ENCODE measurements at places on chromosomes 4 and X.

GRCh38 chr4:100168521-100168920, 21.7 kb downstream of the DDIT4L start:
- DNase-seq: no peak

- no peak for DNase-seq
These were observed 73.8 kb downstream of the SEC24D start for GRCh38 chr4:118762155-118762554.

- DNase-seq: no peak
These were observed 113.4 kb downstream of the ZNF827 start for GRCh38 chr4:145825255-145825654.

- peak; percentile 46 for DNase-seq
These were observed at the start of gene NUDT11 for GRCh38 chrX:51496501-51497291. Gene NUDT11, minus strand, starts transcription at chrX:51496592. Its CDS starts 148 bp downstream, at chrX:51496444.

GRCh38 chr4:180966312-180966711, 1276.9 kb upstream of the TENM3 start:
- DNase-seq: no peak

- no peak for DNase-seq
These were observed 59.0 kb upstream of the C1QTNF7 start for GRCh38 chr4:15368856-15369255.

DNA sequence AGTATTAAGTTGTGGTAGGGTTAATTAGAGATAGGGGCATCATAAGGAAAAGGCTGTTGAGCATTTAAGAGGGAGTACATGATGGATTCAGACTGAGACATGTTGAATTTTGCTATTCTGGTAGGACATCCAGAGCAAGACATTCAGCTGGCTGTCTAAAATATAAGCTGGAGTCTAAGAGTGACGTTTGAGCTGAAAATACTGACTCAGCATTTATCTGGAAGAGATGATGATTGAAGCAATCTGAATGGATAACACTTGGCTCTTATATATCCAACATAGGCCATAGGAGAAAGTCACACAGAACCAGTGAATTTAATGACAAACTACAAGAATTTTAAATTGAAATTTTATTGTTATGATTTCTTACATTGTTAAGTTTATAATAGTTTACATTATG, 114.3 kb downstream of the CENPC start:
- no peak for DNase-seq

DNA sequence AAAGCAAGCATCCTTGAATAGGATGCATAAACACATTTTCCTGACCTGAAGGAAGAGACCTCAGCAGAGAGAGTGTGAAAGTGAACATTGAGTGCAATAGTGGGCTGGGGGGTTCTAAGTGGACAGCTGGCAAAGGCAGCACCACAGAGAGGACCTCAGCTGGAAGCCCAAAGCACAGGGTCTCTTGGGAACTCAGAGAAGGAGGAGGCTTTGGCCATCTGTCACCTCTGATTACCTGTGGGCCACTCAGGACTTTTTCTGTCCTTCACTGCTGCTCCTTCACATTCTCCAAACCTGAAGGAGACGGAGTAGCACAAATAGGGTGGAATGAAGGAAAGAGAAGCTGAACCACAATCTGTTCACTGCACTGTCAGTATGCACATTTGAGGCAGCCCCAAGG, 37.9 kb upstream of the FAT4 start:
- no peak for DNase-seq

DNA sequence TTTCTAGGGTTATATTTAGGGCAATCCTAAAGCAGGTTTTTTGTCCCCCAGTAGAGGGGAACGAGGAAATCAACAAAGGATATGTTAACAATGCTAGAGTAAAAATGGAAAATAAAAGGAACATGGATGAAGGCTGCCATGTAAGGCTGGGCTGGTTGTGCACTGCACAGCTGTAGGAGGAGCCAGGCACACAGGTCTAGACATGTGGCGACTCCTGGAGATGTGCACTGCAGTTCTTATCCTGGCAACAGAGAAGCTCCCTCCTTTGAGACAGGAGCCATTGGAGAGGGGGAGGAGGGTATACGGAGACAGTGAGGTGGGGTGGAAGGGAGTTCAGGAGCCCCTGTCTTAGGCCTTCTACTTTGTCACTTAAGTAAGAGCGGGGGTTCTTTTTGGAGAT, 65.9 kb downstream of the NAT8L start:
- no peak for DNase-seq

DNA sequence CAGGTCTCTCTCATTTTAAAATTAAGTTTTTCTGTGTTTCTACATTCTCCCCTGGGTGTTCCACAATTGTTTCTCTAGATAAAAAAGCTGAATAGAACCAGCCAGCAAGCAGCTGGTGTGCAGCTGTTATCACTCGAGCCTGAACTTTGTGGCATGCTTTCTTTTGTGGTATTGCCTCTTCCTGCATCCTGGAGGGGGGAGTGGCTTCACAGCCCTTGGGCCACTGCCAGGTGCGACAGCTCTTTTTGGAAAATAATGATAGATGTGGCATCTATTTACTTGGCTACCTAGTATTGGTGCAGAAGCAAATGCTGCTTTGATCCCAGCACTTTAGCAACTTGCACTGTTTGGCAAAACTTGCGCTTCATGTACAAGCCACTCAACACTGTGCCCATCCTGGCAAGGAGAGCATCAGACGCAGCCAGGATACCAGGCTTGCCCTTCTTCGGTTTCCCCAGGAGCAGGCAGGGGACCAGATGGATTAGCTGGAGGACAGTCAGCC, 69.4 kb downstream of the HMGB2 start:
- DNase-seq: peak; percentile 13

DNA sequence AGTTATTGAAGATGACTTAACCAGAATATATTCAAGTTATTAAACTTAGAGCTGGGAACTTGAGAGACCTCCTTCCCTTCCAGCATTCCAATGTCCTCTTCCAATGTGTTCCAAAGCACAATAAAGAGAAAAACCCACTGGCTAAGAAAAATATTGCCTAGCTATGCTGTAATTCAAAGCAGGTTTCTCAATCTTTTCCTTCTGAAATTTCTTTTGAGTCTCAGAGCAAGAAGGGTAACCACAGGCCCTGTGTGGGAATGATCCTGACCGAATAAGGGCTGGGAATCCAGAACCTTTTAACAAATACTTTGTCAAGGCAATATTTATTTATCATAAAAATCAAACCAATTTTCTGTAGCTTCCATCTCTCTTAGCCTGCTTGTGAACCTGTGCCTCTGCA, 150.7 kb upstream of the SFRP2 start:
- no peak for DNase-seq

DNA sequence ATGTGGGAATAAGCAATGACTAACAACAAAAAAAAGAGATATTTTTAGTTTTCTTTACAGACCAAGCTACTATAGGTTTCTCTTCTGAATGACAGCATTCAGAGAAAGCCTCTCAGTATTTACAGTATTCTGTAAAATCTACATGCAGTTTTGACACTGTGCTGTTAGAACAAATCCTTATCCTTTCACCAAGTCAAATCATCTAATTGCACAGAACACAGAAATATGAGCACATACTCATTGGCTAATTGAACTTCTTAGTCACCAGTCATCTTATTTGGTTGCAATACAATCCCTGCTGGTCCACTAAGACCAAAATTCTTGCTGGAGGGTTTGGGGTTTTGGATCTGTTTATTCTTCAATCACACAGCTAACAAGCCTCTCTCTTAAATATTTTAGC, 5.7 kb downstream of the ACOT9 start:
- DNase-seq: no peak

- DNase-seq: no peak
These were observed 39.3 kb downstream of the SLAIN2 start for GRCh38 chr4:48380583-48381167.

GRCh38 chrX:134173541-134174272, 63.3 kb upstream of the CCDC160 start:
- peak; percentile 9 for DNase-seq

DNA sequence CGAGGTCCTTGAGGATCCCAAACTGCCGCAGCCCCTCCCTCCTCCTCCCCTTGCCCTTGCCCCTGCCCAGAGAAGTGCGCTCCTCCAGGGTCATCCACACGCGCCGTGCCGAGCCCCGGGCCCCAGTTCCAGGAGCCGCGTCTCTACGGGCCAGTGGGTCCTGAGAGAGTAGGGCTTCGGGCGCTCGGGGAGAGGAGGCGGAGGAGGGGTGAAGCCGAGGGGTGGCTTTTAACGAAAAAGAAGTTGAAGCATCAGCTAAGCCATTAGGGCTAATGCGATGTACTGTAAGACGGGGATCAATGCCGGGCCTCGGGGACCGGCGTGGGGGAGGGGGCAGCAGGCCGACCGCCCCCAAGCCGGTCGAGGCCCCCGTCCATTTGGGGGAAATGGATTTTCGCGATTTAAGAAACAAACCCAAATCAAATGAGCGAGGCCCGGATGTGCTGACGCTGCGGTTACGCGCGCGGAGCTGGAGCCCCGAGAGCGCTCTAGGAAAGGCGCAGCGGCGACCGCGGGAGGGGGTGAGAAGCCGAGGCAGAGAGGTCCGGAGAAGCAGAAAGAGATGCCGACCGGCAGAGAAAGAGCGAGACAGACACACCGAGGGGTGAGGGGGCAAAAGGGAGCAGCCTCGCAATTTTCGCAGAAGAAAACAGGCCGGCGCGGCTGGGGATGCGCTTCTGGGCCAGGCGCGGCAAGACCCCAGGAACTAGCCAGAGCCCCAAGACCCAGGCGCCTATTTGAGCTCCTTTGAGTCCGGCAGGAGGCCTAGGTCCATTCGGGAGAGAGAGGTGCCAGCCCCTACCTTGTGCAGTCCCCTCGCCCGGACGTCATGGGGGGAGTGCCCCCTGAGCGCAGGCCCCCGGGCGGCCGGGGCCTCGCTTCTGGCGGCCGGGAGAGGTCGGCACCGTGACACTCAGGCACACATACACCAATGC, 13.6 kb downstream of the HMX1 start:
- DNase-seq: no peak

Measured in activated T-helper 2 cell treated with anti-CD3 and anti-CD28 coated beads, Interferon-gamma antibody, Interleukin-2, Interleukin-4, amounts not matched to agents 10 μg/mL and 5 μg/mL and 100 μg/mL, durations not matched to agents 14 hours and 24 hours and 36 hours (primary cell).